ENCODE measurements at places on chromosomes 2 and 18.
A peak's percentile ranks its signal among the peaks of the same experiment; 100 is the strongest.

DNA sequence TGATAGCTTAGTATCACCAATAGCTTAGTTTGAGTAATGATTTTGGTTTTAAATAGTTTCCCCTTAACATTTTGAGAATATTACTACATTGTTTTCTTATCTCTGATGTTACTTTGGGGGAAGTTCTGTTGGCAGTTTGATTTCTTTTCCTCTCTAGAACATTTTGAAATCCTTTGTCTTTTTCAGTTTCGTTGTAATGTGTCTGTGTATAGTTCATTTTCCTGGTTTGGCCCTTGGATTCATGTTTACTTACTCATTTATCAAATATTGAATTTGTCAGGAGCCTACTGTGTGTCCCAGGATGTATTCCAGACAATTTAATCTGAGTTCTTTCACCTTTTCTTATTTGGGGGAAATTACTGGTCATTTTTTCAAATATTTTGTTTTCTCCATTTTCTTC, 16.7 kb downstream of the ANKRD12 start:
- DNase-seq, result no peak

- no peak for DNase-seq
Observed at GRCh38 chr2:197599285-197599965, 76.0 kb downstream of the RFTN2 start.

- DNase-seq, result no peak
Observed at GRCh38 chr2:39375917-39376316, 61.2 kb downstream of the MAP4K3 start.

GRCh38 chr2:32768387-32769174, 140.7 kb downstream of the TTC27 start:
- no peak for DNase-seq

DNA sequence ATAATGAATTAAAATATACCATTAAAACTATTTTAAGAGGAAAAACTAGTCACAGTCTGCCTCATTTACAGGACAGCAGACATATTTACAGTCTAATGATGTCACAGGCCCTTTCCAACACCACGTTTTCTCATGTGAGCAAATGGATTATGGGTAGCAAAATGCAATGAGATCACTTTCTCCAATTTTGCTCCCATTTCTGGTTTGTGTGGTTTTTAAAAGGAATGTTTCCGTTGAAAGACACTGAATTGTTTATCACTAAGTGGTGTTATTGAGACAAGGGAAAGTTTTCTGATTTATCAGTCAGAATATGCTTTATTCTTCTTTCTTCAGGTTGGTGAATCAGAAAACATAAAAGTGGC, 11.4 kb upstream of the NR4A2 start:
- DNase-seq, result no peak

DNA sequence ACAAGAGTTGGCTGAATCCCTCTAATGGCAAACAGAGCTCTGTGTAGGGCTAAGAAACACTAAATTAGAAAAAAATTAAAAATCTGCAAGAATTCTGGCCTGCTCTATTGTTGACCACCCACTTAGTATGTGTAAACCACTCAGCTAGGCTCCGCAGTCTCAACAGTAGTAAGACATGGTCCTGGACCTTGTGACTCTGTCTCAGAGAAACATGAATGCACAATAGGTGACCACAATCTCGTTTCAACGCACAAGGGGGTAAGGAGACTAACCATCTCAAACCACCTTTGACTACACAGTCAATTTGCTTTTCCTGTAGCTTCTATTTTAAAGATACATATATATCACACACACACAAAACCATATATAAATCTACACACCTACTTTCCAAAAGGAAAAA, 16.5 kb downstream of the SEPTIN10 start:
- DNase-seq, result no peak

- no peak for DNase-seq
Observed at GRCh38 chr2:177281400-177282180, 17.1 kb upstream of the NFE2L2 start.

DNA sequence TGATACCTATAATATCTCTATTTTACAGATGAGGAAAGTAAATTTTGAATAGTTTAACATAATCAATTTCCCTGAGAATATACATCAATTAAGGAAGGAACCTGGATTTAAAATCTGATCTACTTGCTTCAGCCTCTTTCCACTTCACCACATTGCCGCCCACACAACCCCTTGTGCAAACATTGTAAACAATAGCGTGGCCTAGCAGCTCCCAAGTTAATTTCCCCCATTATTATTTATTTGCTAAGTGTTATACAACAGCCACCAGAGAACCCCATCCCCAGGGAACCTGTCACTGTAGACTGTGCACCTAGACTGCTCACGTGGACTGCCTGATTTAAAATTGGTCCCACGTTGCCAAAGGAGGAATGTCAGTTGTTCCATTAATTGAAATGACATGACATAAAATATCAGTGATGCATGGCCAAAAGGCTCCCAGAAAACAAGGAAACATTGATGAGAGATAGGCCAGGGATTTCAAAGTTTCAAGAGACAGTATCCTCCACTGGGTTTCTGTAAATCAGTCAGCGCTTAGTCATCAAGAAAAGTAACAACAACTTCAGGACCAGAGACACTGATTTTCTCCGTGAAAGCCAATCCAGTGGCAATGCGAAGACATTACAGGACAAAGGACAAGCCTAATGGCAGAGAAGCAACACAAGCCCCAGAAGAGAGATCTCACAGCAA, 41.3 kb downstream of the SCG2 start:
- no peak for DNase-seq

DNA sequence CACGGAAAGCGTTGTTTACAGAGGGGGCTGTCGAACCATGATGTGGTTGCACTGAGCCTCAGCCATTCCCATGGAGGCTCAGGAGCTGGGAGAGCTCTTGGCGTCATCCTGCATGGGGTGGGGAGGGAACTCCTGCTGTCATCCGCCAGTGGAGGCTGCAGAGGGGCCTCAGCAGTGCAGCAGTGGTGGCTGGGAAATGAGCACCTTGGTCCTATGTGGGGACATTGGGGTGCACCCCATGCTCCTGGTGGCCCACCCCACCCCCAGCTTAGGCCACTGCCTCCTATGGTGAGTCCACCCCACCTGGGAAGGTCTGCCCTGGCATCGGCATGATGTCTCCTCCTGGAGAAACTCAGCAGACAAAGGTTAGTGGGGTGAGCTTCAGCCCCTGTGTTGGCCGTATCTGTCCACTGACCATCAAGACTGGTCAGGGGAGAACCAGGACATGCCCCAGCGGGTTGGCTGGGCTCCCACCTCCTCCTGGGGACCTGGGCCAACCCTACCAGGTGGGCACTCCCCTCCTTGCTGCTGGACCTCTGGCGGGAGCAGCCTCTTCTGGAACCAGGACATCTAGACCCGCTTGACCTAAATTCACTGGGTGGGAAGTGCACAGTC, 67.8 kb upstream of the HDAC4 start:
- DNase-seq, result no peak

- DNase-seq, result no peak
Observed at GRCh38 chr18:62545098-62545497, 22.3 kb downstream of the ZCCHC2 start.

DNA sequence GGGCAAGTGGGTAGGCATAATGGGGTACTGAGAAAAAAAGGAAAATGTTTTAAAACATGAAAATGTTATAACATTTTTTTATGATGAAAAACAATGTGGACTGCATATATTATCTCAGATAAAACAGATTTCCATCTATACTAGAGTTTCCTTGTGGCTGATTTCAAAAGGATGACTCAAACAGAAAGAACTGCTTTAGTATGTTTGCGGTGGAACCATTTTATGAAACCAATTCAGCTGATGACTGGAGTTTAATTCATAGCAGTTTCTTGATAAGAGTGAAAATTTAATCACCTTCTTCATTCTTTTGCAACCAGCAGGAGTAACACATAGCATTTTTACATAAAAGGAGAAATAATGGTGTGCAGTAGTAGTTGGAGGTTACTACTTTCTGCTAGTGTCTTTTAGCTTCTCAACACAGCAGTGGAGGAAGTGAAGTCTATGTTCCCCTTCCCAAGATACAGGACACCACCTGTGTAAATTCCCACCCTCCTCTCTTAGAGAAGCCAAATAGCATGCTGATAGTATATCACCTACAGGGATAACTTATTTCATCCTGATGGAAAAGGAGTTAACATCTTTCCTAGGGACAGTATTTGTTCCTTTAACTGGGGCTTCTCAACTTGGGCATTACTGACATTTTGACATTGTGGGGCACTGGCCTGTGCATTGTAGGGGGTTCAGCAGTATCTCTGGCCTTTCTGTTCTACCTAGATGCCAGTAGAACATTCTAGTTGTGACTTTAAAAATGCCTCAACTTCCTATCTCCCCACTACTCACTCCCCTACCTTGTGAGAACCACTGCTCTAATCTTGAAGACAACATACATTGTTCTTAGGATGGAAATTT, 29.9 kb downstream of the PELI1 start:
- peak; percentile 40 for DNase-seq

GRCh38 chr2:43490252-43490786, 105.5 kb downstream of the THADA start:
- DNase-seq, result no peak

GRCh38 chr2:146989741-146990140, 855.1 kb upstream of the ACVR2A start:
- no peak for DNase-seq

Data from BJ (cell line).